ENCODE measurements at places on chromosomes 7 and 10.

DNA sequence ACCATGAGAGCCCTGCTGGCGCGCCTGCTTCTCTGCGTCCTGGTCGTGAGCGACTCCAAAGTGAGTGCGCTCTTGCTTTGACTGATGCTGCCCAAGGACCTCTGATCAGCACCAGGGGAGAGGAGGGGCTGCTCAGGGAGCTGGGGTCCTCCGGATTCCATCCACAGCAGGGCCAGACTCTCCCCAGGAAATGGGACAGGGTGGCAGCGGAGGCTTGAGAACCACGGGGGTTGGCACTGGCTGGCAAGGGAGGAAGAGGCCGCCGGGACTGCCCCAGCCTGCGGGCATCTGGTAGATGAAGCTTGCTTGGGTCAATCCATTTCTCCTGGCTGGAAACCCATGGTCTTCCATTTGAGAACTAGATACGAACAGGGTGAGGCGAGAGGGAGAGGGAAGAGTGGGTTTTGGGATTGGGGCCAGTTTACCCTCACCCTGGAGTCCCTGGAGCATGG is 647 bp downstream of the PLAU start:
- no peak for DNase-seq

DNA sequence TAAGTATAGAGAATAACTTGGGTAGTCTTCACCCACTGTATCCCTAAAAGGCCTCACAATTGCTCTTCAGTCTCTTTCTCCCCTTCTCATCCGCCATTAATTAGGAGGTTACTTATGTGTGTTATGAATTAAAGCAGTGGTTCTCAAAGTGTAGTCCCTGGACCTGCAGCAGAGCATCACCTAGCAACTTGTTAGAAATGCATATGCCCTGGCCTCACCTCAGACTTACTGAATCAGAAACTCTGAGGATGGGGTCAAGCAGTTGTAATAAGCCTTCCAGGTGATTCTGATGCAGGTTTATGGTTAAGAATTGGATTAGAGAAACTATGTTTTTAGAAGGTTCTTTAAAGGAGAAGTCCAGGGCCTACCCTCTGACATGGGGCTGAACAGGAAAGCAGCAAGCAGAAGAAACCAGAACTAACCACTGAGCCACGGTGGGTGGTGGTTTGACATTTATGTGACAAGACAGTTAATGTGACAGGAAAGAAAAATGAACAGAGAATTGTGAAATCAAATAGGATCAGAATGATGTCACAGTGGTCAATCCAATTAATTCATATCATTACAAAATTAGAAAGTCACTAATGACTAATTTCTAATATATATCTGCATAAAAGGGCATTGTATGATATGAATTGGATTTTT is 37.6 kb downstream of the ENTPD1 start:
- DNase-seq, result no peak

GRCh38 chr7:72042855-72043254 is 369.3 kb downstream of the CALN1 start:
- no peak for DNase-seq

DNA sequence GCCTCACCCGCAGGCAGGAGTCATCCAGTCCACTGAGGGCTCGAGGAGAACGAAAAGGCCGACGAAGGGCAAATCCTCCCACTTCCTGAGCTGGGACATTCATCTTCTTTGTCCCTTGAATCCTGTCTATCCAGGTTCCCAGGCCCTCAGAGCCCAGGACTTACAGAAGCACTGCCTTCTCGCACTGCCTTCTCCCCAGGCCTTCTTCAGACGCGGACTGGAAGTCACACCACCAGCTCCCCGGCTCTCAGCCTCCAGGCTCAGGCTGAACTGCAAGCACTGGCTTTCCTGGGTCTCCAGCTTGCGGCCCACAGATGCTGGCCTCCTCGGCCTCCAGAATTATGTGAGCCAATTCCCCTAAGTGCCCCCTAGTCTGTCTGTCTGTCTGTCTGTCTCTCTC is 6.4 kb upstream of the MMP21 start:
- DNase-seq, result no peak

- no peak for DNase-seq
Measured at GRCh38 chr10:65423043-65423442, 1502.8 kb upstream of the LRRTM3 start.

DNA sequence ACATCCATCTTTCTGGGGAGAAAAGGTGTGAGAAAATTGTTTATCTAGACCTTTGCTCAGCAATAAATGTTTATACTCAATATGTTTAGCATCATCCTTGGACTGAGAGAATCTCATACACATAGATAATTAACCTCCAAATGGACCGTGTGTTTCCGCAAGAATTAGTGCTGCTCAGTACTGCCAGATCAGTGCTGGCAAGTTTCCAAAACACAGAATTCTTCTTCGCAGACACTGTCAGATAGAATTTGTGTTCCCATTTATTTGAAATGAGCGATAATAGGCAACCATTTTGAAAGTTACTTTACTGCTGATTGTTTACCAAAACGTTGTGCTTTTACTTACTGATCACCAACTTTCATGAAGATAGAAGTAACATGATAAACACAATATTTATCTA is 33.7 kb downstream of the STAMBPL1 start:
- no peak for DNase-seq

- DNase-seq, result no peak
Measured at GRCh38 chr7:155840262-155840885, 28.1 kb upstream of the SHH start.

DNA sequence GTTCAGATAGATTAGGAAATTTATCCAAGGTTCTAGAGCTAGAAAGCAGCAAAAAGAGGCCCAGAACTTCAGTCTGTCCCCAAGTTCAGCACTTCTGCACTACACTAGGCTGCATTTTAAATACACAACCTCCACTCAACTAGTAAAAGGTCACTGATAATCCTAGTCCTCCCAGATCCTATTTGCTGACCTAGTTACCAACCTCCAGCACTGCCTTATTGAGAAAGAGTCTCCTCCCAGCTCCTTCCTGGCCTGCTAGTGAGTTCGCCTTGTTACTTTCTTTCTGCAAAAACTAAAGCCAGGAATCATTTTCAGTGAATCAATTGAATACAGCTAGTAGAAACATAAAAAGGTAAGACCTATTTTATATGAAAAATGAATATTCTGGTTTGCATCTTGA is 84.1 kb upstream of the ZNF800 start:
- DNase-seq, result no peak

DNA sequence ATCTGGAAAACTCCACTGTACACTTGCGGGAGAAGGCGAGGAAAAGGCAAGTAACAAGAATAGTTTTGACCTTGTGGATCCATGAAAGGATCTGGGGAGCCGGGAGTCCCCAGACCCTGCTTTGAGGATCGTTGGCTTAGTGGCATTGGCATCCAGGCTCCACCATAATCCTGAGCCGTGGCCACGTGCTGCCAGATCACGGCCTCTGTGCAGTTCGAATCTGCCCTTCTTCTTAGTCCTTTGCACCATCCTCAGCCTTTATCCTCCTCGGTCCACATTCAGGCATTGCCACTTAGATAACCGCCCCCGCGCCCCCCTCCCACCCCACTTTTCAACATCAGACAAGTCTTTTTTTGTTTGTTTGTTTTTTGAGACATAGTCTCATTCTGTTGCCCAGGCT is 201.4 kb downstream of the CUX1 start:
- DNase-seq, result no peak

- no peak for DNase-seq
Measured at GRCh38 chr10:127737563-127738511, 852 bp downstream of the FOXI2 start.

DNA sequence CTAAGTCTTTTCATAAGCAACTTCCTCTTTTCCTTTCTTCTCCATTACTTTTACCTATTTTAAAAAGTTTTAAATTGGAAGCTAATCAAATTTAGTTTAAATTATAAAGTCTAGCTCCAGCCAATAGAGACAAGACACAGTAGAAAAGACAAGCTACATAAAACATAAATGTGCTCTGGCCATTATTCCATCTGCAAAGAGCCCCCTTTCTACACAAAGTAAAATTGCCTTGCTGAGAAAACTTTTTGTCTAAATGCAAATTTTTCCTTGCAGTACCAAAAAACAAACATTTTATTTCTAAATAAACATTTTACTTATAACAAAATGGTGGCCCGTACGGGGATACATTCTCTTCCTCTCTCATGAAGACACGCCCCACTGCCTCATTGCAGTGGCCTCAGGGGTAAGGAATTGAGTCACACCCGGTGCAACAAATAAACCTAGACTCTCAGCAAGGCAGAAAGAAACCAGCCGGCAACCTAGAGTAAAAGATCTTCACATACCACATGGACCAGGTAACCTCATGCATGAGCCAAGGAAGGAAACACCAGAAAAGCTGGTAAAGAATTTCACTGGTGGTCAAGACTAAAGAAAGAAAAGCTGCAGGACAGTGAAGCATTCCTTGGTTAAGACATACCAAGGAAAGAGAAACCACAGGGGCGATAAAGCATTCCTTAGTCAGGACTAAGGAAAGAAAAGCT is 71.6 kb upstream of the ZNF746 start:
- no peak for DNase-seq

DNA sequence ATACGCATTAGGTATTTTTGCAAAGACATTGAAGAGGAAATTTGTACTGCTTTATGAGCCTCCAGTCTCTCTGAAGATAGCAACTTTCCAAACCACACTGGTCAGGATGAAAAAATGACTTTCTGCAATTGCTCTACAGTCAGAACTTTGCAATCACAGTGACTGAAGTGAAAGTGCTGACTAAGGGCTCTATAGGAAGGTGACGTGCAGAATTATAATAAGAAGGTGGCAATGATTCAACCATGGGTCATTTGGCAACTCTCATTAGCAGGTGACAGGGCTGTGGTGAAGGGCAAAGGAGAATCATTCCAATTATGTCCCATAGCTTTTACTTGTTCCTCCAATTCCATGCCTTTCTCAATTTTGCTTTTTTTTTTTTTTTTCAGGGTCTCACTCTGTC is 311.0 kb downstream of the ANKRD30A start:
- DNase-seq, result no peak

DNA sequence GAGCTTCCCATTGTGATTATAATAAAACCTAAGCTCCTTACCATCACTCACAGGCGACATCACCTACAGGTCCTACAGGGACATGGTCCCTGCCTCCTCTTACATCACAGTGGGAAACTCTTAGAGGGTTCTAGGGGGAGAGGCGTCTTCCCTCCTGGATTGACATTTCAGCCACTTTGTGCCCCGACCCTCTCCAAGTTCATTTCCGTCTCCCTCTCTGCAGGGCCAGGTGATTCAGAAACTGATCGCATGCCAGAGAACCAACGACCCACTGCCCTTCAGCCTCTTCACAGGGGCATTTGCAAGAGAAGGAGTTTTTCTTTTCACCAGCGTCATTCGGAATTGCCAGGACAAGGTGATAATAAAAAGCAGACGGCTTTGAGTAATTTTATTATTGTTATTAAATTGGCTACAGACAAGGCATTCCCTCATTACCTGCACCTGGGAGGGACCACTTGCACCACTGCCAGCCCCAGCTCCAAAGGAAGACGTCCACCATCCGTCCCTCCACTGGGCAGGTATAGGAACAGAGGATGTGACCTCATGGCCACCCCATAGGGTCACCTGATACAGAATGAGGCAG is 85.8 kb upstream of the CUX1 start:
- DNase-seq, result no peak

DNA sequence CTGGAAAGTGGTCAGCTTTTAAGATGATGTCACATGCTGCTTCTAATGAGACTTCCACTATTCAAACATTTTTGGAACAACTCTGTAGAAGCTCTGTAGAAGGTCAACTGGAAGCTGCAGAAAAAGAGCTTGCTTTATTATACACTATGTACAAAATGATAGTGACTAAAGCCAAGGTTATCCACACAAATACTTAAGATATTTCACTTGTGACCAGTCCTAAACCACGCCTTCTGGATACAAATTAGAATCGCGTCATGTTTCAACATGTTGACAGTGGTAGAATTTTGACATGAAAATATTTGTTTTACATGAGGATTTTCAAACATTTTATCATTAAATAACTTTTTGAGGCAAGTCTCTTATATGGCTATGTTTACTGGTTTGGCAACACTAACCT is 499.6 kb upstream of the PHF14 start:
- no peak for DNase-seq

DNA sequence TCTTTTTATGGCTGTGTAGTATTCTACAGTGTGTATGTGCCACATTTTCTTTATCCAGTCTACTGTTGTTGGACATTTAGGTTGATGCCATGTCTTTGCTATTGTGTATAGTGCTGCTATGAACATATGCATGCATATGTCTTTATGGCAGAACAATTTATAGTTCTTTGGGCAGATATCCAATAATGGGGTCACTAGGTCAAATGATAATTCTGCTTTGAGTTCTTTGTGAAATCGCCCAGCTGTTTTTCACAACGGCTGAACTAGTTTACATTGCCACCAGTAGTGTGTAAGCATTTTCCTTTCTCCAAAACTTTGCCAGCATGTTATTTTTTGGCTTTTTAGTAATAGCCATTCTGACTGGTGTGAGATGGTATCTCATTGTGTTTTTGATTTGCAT is 214.8 kb upstream of the TMEM229A start:
- DNase-seq, result no peak

GRCh38 chr10:126576336-126576735 is 94.2 kb downstream of the C10orf90 start:
- DNase-seq, result no peak

- no peak for DNase-seq
Measured at GRCh38 chr10:71075086-71075758, 137.1 kb upstream of the UNC5B start.

- no peak for DNase-seq
Measured at GRCh38 chr10:35340975-35341374, 4.7 kb downstream of the CCNY start.

- DNase-seq, result no peak
Measured at GRCh38 chr7:38637957-38638356, 6.8 kb upstream of the AMPH start.

- DNase-seq, result no peak
Measured at GRCh38 chr7:84629640-84630318, 435.2 kb upstream of the SEMA3A start.

- DNase-seq, result no peak
Measured at GRCh38 chr7:27181795-27182275, 3.2 kb downstream of the HOXA11 start.

DNA sequence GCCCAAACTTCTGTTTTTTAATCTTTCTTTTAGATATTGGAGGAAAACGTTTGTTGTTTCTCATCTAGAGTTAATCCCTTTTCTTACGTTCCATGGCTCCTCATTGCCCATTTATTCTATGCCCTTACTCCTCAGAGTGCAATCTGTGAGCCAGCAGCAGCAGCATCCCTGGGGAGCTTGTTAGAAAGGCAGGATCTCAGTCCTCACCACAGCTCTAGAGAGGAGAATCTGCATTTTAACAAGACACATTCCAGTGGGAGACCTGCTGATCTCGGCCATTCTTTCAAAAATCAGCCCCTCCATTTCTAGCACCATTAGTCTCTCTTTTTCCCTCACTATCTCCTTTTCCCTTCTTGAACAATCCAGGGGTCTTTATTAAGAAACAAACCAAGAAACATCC is 84.4 kb upstream of the NOBOX start:
- no peak for DNase-seq

Measured in stimulated activated CD4-positive, alpha-beta T cell treated with anti-CD3 and anti-CD28 coated beads, Interleukin-2, amount 100 ng/mL, for 48 hours (primary cell).